GM12891 (cell line): ENCODE measurements at places on chromosomes 2 and 18.
A peak's percentile ranks its signal among the peaks of the same experiment; 100 is the strongest.

GRCh38 chr2:201661366-201661765 is 18.1 kb upstream of the TMEM237 start:
- no peak for DNase-seq

- DNase-seq: no peak
Measured at GRCh38 chr2:74578408-74578807, 23.9 kb downstream of the DOK1 start.

DNA sequence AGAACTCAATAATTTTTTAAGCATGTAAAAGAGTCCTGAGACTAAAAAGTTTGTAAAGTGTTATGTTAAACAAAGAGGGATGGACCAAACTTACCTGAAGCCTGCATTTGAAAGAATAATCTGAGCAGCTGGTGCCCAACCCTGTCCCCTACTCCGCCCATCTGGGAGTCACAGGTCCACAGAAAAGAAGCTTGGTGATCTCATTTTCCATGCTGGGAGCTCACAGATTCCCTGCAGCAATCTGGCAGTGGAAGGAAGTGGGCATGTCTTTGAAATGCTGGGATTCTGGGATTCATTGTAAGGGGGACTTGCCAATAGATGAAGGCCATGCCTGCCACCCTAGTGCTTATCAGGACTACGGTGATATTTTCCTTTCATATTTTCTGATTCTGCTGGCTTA is 17.9 kb downstream of the CDH2 start:
- DNase-seq: no peak

GRCh38 chr18:25373432-25374179 is 21.6 kb upstream of the ZNF521 start:
- DNase-seq: no peak

- no peak for DNase-seq
Measured at GRCh38 chr2:217357886-217358620, 498.2 kb upstream of the TNP1 start.

- no peak for DNase-seq
Measured at GRCh38 chr2:136324966-136325365, 207.0 kb upstream of the CXCR4 start.

- no peak for DNase-seq
Measured at GRCh38 chr2:79887747-79888374, 375.0 kb downstream of the CTNNA2 start.

GRCh38 chr2:13638181-13638580 is 921.4 kb downstream of the TRIB2 start:
- no peak for DNase-seq

DNA sequence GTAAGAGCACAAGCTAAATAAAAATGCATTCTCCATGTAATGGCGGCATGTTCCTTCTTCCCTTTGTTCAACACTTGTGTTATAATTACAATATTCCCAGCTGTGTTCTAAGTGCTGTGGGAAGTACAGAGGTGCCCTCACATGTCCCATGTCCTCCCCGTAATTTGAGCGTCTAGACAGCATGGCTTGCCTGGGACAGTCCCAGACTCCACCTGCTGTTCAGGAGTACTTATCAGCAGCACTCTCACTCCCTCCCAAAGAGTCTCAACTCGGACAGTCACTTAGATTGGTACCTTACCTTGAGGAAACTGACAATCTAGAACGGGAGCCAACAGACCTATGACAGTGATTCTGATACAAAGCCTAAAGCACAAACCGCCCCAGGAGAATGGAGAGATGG is 370.5 kb downstream of the EIPR1 start:
- no peak for DNase-seq

- no peak for DNase-seq
Measured at GRCh38 chr2:21256006-21256405, 132.2 kb downstream of the TDRD15 start.

GRCh38 chr2:145066856-145067548 is 547.1 kb upstream of the ZEB2 start:
- no peak for DNase-seq

DNA sequence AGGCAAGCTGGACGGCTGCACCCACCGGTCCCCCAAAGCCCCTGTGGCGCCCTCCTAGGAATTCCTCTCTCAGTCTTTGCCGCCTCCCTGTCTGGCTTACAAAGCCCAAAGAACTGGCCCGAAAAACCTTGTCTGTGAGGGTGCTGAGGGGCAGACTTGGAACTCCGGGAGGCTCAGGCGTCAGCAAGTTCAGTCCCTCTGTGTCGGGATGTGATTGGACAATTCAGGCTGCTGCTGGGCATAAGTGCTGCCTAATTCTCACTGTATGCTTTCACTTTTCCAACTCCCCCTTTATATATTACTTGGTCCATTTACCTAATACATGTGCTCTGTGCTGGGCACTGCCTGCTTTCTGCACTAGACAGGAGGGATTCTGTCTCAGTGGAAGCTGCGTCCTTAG is 20.3 kb upstream of the SH3RF3 start:
- DNase-seq: no peak

- DNase-seq: no peak
Measured at GRCh38 chr2:14632133-14632936, at the start of gene LRATD1. Gene LRATD1, plus strand, starts transcription at chr2:14632717. Its CDS starts 1,263 bp downstream, at chr2:14633980.

- no peak for DNase-seq
Measured at GRCh38 chr2:157004789-157005188, 252.7 kb upstream of the GALNT5 start.

- DNase-seq: no peak
Measured at GRCh38 chr2:150471813-150472510, 15.5 kb downstream of the RND3 start.

DNA sequence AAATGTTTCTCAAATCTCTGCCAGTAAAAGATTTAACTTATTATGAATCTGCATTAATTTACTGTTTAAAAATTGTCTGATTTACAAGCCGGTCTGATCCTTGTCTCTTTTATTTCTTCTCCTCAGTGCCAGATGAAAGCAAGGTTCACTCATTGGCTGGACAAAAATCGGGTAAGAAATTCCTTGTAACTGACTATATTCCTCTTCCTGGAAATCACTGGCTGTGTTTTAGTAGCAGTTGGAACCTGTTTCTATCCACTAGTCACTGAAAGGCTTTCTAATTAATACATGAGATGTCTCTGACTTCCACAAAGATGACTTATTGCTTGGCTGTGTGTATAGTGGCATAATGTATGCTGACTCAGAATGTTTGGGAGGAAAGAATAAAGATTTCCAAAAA is 436.6 kb upstream of the NRP2 start:
- no peak for DNase-seq

DNA sequence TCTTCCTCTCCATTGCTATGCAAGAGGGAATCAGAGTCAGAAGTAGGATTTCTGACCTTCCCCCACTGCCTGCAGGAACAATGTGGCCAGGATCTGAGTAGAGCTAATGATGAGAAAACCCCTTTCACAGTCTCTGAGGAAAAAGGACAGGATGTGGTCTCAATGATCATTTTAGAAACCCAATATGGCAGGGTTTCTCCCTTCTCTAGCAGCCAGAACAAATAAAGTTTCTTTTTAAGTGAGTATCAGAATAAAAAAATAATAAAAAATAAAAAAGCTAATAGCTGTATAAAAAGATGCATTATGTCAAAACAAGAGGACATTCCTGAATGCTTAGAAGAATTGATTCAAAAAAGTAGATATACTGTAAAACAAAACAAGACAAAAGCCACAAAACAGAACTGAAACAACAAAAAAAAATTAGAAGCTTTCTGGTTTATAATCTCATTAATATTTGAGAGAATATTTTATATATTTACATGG is 1124.9 kb upstream of the ZEB2 start:
- DNase-seq: peak; percentile 0

DNA sequence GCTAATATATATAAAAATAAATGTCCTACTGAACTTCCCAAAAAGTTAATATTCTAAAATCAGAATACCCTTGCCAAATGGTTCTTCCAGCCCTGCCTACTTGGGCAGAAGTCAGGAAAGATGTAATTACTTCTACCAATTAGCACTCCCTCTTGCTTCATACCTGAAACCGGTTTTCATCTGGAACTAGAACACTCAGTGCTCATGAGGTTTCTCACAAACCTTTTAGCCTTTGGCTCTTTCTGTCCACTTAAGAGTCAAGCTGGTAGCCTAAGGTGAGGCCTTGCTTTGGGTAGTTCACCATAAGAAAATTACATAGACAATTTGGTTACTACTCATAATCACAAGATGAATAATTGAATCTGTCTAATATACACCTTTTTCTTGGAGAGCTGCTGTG is 4.1 kb downstream of the DSG3 start:
- no peak for DNase-seq

DNA sequence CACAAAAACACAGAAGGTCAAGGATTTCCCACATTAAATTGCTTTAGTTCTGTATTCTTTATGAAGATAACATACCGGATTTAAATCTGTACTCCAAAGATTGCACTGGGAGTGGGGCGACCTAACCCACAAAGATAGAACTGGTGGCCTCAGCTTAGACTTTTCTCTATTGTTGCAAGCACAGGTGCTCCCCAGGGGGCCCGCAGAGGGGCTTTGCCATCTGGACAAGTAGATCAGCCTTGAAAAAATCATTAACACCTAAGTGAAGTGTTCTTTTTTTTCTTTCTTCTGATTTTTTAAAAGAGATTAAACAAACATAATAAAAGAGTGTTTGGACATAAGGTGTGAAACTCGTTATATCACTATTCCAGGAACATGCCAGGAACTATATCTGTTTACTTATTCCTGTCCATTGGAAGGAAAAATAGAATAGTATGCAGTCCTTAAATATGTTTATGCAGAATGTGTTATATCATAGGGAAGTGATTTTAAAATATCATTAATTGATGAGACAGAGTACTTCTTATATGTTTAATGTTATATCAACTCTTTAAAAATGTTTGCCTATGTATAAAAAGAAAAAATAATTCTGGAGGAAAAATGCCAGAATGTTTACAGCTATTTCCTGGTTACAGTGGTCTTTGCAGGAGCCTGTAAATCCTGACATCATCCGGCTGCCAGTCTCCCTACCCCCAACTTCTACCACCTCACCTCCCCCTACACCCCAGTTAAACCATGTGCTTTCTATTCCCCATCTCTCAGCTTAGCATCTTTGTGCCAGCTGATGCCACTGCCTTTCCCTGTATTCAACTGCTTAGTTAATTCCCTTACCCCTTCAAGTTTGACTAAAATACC is 679.2 kb downstream of the CNTNAP5 start:
- DNase-seq: no peak

GRCh38 chr18:69705987-69706386 is 241.7 kb downstream of the CD226 start:
- no peak for DNase-seq

- DNase-seq: no peak
Measured at GRCh38 chr2:217614096-217614495, 388.7 kb downstream of the TNS1 start.

DNA sequence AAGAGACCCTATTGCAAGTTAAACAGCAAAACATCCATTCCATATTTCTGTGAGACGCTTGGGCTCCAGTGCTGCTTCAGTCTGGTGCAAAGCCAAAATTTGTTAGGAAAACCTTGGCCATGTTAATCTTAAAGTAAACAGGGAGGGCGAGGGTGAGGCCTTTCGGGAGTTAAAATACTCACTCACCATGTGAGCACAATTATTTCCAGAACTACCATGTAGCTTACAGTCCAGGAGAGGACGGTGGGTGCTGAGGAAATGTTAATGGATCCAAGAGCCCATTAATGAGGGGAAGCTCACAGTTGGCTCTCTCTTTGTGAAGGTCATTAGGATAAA is 286.4 kb downstream of the SLC8A1 start:
- DNase-seq: no peak

GRCh38 chr2:33064349-33064801 is 117.6 kb downstream of the LTBP1 start:
- DNase-seq: no peak

DNA sequence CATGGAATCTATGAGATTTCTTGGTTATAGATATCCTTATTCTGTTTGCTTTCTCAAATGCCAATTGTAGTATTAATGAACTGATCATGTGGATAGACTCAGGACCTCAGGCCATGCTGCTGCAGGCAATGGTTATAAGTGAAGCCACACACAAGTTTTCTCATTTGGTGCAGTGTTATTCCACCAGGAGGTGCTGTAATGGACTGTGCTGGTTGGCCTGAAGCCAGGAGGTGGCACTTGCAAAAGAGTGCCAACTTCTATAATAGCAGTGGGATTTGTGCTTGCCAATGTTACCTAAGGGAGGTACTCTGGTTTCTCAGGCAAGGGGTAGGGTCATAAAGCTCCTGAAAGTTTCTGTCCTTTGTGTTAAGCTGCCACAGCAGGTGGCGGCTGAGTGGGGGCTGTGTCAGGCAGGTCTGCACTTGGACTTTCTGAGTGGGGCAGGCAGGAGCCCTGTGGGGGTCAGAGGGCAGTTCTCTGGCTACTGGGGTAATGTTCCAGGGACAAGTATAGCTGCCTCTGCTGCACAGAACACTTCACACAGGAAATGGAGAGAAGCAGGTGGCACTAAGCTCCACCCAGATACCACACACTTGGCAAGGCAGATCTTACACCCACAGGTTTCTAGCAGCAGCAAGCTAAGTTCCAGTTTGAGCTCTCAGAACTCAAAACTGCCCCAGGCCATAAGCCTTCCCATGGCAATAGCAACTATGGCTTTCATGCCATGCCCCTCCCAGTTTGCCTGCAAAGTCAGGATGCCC is 352.6 kb upstream of the CWC22 start:
- DNase-seq: no peak

DNA sequence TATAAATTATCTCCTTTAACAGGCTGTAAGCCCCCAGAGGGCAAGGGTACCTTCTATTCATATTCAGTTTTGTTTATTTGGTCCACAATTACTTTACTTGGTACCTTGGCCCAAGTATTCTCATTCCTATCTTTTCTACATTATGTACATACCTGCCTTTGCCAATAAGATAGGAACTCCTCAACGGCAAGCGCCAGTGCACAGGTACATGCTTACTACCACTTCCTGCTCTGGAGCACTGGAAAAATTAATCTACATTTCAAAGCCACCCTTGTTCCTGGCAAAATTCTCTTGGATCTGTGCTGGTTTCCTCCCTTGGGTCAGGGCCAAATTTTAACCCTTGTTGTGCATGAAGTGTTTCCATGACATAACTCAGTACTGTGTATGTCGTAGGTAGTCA is 34.3 kb upstream of the LMAN1 start:
- no peak for DNase-seq
